Stimulated activated CD8-positive, alpha-beta memory T cell treated with anti-CD3 and anti-CD28 coated beads, Interleukin-4, amount 100 ng/mL, for 4 hours (primary cell): ENCODE measurements at places on chromosomes 13 and 19.

DNA sequence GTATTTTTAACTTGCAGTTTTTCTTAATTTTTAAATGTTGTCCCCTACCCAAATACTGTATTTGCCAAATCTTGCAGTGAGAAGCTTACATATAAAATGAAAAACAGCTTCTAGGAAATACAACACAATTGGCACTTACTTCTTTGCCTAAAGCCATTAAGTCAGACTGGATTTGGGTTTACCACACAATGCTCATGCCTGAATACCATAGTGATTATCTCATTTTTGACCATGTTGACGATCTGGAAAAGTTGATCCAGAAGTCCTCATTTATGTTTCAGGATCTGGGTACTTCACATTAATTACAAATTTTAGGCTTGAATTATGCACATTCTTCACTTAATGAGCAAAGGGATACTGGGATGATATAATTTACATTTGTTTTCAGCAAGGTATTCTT, 2.4 kb downstream of the RNF6 start:
- DNase-seq, result no peak

DNA sequence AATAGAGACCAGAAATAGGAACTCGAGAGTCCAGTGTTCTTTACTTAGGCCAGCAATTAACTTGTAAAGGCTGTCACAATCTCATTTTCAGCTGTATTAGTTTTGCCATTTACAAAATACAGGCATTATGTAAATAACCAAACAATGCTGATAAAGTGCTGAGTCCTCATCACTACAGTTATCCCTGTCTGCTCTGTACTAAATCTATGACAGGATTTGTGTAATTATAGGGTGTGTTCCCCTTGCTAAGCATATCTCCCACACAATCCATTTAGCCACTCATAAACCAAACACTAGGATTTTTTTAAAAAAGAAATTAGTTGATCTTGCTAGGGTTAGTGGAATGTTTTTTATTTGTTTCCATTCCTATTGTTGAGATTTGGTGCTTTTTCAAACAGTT, 23.2 kb downstream of the PDX1 start:
- DNase-seq, result no peak

DNA sequence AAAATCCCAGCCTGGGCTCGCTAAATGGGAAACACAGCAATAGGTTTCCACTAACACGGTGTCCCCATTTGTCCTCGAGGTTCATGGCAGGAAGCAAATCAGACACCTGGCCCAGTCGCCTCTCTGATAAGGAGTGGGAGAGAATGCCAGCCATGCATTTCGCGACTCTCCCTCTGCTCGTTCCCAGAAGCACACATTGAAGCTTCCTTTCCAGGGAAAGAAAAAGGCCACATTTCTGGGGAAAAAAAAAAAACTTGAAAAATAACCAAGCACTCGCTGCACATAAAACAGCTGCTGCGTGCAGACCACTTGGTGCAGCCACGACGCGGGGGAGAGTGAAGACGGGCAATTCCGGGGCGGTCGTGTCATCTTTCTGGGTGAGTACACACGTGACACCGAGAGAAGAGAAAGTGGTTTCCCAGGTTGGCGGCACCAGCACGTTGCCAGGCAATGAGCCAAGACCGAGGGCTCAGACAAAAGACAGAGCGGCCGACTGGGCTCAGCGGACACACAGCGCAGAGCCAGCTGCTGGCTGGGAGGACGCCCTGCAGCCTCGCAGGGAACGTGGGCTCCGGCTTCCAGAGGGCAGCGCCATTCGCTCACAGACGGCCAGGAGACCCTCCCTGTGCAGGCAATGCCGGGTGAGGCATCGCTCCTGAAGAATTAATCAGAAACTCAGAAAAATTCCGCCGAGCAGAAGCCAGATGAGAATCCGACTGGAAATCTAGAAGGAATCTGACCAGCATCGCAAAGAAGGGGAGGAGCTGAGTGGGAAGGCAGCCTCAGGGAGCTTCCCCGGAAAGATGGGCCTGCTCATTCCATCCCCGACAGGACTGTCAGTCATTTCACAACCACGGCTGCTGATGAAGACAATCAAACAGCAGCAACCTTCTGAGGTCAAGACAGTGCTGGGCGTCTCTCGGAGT, 83.2 kb upstream of the IRS2 start:
- no peak for DNase-seq

GRCh38 chr13:23871616-23872220, 17.5 kb downstream of the MIPEP start:
- no peak for DNase-seq

DNA sequence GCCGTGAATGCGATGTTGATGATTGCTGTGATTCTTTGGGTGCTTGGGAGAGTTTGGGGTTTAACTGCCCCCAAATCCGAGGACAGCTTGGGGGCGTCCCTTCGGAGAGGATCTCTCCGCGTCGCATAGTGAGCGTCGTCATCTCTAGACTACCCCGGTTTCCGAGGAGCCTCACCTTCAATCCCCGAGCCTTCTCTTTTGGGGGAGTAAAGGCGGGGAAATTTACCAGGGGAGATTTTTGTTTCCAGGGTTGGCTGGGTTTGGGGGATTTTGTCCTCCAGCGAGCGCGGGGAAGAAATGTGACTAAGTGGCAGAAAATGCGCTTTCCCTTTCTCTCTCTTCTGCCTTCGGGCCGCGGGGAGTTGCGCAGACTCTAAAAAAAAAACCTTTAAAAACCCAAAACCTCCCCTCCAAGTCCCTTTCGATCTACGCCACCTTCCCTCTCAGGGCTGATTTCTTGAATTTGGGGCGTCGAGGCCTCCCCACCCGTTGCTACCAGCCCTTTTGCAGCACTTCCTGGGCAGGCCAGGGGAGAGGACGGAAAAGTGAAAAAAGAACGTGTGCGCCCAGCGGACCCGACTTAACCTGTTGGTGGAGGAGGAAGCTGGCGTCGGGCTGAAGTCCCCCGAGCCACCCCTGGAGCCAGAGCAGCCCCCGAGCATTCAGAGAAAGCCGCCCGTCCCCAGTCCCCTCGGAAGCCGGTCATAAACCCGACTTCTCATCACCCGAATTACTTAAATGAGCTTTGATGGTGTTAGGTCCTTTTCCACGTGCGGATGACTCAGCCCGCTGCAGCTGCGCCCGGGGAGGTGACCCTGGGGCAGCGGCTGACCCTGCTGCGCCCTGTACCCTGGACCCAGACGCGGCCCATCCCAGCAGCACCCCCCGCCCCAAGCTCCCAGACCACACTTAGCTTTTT, 17.7 kb downstream of the NFIX start:
- DNase-seq, result no peak

DNA sequence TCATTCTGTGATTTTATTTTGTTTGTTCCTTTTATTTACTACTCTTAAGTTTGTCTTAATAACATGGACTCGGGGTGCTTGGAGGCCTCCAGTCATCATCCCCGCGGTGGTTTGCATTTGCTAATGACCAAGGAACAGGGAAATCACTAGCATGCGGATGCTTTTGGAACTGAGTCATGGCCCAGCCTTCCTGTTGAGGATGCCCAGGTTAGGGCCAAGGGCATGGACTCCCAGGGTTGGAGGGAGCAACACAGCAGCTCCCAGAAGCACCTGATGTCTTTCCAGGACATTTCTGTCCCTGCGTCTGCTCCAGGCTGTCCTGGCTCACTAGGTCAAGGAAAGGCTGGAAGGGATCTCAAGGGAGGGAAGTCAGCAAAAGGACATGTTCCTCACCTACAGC, 423.7 kb upstream of the TSHZ3 start:
- DNase-seq, result no peak

GRCh38 chr13:75550159-75550567, 572 bp downstream of the UCHL3 start:
- DNase-seq, result no peak

GRCh38 chr13:95492044-95492801, 60.3 kb upstream of the CLDN10 start:
- DNase-seq, result no peak

DNA sequence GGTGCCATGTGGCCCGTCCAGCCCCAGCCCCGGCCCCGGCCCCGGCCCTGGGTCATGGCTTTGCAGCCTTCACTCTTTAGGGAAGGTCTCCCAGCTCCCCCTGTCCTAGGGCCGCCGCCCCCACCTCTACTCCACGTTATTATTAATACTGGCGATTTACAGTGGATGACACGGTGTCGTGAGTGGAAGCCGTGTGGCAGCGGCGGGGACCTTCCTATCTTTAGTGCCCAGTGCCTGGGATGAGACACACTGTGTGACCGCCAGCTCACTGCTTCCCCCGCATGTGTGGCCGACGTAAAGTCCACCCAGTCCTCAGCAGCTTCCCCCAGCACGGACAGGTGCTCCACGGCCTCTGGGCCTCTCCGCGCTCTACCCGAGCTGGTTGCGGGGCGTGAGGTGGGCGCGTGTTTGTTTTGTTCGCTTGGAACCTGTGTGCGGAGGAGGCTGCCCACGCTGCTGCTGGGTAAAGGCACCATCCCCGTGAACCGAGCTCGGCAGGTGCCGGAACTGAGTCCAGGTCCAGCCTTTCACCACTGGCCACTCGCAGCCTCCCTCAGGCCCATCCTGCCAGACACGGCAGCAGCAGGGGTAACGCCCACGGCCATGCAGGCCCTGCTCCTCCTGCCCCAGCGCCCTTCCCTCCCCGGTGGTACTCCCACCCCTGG, 70.9 kb upstream of the MCF2L start:
- no peak for DNase-seq

DNA sequence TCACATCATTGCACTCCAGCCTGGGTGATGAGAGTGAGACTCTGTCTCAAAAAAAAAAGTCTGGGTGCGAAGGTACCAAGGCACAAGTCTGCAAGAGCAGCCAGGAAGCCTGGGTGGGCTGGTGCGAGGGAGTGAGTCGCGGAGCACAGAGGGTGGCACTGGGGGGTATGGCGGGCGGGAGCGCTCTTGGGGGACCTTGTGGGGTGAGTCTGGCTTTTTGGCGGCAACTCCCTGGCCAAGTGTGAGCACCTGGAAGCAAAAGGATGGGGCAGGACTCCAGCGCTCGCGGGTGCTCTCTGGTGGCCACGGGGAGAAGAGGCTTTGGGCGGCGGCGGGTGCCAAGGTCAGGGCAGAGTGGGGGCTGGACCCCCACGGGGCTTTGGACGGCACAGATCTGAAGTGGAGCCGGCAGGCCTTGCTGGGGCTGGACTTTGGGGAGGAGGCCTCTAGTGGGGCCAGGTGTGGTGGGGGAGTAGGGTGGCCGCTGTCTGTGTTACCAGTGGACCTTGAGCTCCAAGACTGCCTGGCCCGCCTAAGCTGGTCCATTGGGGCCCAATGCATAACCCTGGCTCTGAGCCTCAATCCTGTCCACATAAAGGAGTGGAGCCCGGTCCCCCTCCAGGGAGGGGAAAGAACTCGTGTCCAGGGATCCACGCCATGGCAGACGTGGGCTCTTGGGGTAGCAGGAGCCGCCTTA, 1.6 kb downstream of the P2RY11 start:
- peak; percentile 49 for DNase-seq

DNA sequence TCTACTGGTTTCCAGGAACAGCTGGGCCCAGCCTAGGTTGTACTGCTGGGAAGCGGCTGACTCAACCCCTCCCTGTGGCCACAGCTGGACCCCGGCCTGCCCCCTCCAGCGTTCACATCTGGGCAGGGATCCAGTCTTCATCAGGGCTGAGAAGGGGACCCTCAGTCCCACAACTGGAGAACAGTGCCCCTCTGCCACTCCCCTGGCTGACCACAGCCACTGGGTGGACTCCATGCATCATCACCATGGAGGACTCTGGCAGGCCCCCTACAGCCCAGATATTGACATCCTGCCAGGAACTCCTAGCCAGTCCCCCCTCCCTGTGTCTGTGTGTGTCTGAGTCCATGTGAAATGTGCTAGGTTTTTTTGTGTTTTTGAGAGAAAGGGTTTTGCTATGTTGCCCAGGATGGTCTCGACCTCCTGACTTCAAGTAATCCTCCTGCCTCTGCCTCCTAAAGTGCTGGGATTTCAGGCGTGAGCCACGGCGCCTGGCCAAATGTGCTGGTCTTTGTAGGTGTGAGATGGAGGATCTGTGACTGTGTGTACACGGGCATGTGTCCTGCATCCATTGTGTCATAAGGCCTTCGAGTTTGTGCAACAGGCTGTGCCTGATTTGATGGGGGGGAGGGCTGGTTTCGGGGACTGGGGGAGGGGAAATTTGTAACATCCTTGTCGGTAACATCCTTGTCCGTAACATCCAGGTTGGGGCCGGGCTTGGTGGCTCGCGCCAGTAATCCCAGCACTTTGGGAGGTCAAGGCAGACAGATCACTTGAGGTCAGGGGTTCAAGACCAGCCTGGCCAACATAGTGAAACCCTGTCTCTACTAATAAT, 4.0 kb upstream of the HOOK2 start:
- DNase-seq, result no peak

DNA sequence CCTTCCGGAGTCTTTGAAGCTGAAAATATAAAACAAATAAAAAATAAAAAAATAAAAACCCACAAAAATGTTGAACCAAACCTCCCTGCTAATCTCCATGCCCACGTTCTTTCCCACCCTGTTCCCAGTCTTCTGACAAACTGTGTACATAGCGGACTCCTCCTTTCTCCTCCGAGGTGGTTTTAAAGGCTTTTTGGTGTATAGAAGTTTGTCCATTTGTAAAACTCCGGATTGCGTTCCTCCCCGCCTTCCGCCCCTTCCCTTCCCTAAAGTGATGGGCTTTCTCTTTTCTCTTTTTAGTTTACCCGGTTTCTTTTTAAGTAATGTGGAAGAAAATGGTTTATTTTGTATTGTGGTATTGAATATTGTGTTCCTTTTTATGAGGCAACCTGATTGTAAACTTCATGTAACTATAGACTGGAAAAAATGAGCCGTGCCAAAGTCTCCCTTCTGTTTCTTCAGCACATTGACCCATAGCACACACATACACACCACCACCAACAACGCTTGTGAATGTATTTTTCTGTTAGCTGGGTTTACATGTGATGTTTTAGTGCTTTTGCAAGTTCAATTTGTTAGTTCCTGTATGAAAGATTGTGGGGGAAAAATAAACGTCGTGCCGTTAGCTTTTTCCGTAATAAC, 4.4 kb downstream of the ZIC2 start:
- no peak for DNase-seq

DNA sequence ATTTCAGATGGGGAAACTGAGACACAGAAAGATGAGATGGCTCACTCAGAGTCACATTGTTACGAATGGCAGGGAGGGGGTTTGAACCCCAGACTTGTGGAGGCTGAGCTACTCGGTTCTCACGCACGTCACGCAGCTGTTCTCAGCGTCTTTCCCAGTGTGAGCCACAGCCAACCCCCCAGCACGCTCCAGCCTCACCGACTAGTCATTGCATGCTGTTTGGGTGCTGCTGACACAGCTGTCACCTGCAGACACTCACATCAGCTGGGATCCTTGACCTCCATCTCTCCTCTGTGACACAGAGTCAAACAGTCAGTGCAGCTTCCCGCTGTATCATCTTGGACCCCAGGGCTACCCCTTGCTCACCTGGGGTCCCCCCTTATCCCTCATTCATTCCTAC, 2.4 kb upstream of the NCAN start:
- DNase-seq, result no peak

- DNase-seq, result no peak
These were observed 72.9 kb upstream of the FARP1 start for GRCh38 chr13:98069985-98070384.
